Fibroblast of upper back skin (primary cell): ENCODE measurements at places on chromosomes 12 and 14.
A peak's percentile ranks its signal among the peaks of the same experiment; 100 is the strongest.

GRCh38 chr12:96015672-96016071, 19.5 kb upstream of the HAL start:
- peak; percentile 20 for DNase-seq

DNA sequence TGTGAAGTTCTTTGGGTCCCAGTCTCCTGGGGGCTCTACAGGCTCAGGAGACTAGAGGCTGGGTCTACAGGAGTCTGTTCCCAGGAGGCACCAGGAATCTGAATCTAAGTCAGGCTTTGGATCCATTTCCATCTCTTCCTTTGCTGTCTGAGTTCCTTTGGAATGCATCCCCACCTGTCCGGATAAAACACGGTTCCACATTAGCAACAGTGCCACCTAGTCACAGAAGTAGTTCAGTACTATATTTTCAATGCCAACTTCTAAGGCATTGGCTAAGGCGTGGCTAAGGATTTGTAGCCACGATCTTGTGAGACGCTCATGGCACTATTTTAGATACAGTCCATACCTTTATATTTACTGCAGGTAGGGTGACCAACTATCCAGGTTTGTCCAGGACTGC, 15.1 kb downstream of the ZC2HC1C start:
- no peak for DNase-seq

- no peak for DNase-seq
Observed at GRCh38 chr12:2356601-2357125, 303.9 kb downstream of the CACNA1C start.

GRCh38 chr12:53675701-53676607, at the start of gene ATP5MC2:
TSS of gene ATP5MC2 (minus strand) at chr12:53676083. CDS start at chr12:53672614, 3,469 bp downstream.
- peak; percentile 99 for DNase-seq

- DNase-seq, result no peak
Observed at GRCh38 chr12:124348659-124349380, 53.9 kb downstream of the RFLNA start.

DNA sequence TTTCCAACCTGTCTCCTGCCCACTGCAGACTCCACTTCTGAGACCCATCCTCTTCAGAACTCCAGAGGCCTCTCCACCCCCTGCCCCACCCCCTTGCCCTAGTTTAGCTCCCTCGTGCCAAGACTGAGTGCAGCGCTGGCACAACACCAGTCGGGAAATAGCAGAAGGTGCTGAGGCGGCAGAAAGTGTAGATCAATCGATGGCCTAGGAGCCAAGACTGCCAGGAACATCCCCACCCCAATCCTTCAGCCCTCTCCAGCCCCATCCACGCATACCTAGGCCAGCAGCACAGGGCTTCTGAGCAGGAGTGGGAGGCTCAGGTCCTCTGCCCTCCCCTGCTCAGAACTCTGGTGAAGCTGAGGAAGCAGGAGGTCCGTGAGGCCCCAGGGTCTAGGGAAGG, 1.1 kb downstream of the CPNE6 start:
- no peak for DNase-seq

- DNase-seq, result no peak
Observed at GRCh38 chr12:57278465-57279381, 27.7 kb upstream of the STAC3 start.

GRCh38 chr12:58064666-58065065, 123.3 kb downstream of the ATP23 start:
- DNase-seq, result no peak

GRCh38 chr12:131366261-131366871, 344.5 kb upstream of the SFSWAP start:
- DNase-seq, result no peak

DNA sequence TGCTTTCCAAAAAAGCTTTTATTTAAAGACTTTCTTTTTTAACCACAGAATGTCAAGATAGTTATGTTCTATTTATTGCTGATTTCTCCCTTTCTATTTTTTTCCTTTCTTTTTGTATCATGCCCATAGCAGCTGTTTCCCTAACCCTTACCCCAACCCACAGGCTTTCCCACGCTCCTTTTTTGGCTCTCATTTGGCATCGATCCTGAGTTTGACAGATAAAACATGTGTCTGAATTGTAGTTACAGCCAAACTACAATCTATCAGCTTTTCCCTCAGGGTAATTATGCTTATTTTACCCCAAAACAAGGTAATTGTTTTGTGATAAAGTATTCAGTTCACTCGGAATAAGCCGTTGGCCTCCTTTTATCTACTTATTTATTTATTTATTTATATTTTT, 46.7 kb downstream of the PDE3A start:
- DNase-seq, result peak; percentile 26

- no peak for DNase-seq
Observed at GRCh38 chr14:31457665-31458659, 656 bp upstream of the DTD2 start.

GRCh38 chr14:92404421-92404820, 81.5 kb downstream of the SLC24A4 start:
- no peak for DNase-seq

- DNase-seq, result peak; percentile 20
Observed at GRCh38 chr14:45156067-45156466, 20.3 kb downstream of the FANCM start.

- peak; percentile 23 for DNase-seq
Observed at GRCh38 chr12:26251600-26251999, 56.2 kb downstream of the SSPN start.

DNA sequence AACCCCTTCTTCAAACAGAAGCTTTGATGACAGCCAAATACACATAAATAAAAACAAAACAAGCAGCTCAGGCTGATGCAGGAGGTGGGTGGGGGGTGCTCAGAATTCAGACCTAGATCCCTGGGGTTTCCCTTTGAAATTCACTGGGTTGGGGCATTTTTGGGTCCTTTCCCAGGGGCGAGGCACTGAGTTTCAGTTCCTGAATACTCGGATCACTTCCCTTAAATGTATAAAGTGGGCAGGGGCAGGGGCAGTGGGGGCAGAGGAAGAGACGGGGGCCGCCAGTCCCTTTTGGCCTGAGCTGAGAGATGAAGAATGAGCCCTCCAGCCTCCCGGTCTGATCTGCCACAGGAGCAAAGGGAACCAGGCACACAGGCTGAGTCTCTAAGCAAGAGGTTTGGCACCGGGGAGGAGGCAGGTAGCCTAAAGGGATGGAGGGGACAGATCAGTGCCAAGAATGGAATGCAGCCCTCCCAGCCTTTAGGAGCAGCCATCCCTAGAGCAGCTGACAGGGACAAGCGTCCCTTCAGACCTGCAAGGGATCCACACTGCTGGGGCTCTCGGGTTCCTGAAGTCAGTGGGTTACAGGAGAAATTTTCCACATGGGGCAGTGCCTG, 20.3 kb downstream of the KDM2B start:
- DNase-seq, result no peak

GRCh38 chr14:39229601-39230110, 4.1 kb upstream of the MIA2 start:
- no peak for DNase-seq

GRCh38 chr12:65355461-65355860, 77.0 kb downstream of the MSRB3 start:
- peak; percentile 85 for DNase-seq

DNA sequence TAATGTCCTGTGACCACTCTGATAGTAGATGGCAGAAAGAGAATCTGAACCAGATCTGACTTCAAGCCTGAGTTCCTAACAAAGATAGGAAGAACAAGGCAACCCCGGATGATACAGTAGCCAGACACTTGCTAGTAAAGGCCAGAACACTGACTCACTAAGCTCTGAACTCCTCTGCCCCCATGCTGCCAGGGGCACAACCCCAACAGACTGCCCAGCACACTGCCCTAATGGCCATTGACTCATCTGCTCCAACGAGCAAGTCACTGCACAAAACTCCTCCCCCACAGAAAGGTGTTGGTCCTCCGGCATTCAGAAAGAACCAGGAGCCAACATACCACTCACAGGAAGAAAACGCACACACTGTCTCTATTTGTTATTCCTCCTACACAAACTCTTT, 179.6 kb upstream of the NUDT4 start:
- peak; percentile 22 for DNase-seq

GRCh38 chr14:69543341-69544115, 31.1 kb downstream of the CCDC177 start:
- peak; percentile 93 for DNase-seq

DNA sequence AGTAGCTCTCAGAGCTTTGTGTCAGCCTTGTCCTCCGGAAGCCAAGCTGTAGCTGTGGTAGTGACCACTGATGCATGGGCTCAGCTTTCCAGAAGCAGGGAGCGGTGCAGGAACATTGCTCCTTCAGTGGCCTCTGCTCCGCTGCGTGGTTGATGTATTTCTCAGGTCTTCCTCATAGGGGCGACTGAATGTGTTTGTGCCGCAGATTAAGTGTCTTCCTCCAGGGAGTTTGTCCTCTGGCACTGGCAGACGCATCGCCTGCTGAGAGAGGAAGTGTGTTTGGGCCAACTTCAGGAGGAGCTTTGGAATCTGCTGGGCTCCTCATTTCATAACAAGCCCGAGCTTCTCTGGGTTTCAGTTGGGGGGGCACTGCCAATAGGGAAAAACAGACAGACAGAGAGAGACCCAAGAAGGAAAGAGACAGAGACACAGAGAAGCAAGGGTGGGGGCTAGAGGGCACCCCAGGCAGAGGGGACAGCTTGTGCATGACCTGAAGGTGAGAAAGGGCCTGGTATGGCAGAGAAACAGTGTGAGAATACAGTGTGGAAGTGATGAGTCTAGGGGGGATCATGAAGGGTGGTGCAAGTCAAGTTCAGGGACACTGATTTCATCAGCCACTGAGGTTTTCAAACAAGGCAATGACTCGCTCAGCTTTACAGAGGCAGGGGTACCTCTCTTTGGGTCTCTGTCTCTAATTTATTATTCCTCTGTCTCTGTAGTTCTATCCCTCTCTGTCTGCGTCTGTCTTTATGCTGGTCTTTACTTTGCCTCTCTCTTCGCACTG, 69.4 kb upstream of the PRIMA1 start:
- no peak for DNase-seq

- DNase-seq, result no peak
Observed at GRCh38 chr14:94614802-94615201, 2.6 kb downstream of the SERPINA3 start.

- DNase-seq, result peak; percentile 91
Observed at GRCh38 chr12:5441497-5442236, 9.8 kb downstream of the NTF3 start.

DNA sequence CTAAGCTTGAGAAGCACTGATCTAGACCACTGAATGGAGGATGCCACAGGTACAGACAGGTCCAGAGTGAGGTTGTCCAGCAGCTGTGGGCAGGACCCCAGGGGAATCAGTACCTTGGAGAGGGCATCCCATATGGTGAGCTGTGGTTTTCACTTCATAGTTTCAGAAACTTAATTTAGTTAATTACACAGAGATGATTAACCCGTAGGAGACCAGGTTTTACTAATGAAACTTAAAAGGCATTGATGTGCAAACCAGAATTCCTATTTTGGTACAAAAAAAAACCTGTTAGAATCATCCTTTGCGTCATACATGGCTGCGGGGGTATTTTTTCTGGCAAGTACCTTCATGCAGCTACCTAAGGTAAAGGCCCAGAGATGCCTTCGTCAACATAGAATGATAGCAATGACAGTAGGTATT, 159.3 kb downstream of the DACT1 start:
- DNase-seq, result no peak

- no peak for DNase-seq
Observed at GRCh38 chr12:62078020-62078419, 182.2 kb upstream of the USP15 start.

DNA sequence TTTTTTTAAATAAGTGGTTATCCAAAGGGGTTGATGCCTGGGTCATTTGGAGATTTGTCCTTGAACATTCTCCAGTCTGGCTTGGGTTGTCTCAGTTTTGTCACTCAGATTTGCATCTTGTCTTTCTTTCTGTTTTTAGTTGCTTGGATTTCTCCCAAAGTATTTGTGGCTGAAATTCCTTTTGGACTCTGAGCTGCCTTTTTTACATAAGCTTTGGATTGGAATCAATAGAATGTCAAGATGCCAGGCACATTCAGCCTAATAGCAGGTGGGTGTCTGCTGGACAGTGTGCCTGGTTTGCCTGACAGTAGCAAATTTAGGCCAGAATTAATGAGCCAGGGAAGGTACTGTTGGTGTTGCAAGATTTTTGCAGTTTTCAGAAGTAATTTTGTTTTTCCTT, 50.0 kb downstream of the FLRT2 start:
- peak; percentile 59 for DNase-seq

GRCh38 chr14:32576088-32576795, 247.1 kb downstream of the AKAP6 start:
- peak; percentile 63 for DNase-seq

DNA sequence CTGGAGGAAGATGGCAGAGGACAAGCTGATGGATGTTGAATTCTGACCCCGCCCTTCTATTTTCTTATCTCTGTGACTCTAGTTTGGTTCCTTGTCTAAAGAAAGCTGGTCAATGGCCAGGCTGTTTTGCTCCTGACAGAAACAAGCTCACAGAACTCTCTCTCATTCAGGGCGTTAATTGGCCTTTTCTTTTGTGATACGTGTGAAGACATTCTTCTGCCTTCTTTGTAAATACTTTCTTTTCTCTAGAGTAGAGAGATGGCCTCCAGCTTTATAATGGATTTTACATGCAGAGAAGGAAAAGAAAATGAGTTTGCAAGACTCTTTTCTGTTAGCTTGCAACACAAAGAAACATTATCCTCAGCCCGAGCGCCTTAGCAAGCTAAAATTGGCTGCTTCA, 492.2 kb upstream of the CCDC196 start:
- no peak for DNase-seq

DNA sequence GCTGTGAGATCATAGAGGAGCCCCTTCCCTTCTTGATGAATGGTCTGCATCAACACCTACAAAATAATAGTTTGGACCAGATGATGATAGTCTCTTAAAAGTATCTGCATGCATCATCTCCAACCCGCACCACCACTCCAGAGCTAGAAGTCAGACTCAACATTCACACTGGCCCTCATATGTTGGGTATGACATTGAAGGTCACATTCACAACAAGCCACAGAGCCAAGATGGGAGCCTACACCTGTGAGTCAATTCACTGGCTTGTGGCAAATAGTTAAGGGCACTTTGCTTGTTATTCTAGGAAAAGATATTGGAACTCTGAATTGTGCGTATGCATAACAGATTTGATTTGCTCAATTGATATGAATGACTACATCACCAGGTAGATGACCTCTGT, 1197.9 kb downstream of the VRK1 start:
- no peak for DNase-seq

- no peak for DNase-seq
Observed at GRCh38 chr12:5827591-5827990, 117.5 kb downstream of the ANO2 start.

DNA sequence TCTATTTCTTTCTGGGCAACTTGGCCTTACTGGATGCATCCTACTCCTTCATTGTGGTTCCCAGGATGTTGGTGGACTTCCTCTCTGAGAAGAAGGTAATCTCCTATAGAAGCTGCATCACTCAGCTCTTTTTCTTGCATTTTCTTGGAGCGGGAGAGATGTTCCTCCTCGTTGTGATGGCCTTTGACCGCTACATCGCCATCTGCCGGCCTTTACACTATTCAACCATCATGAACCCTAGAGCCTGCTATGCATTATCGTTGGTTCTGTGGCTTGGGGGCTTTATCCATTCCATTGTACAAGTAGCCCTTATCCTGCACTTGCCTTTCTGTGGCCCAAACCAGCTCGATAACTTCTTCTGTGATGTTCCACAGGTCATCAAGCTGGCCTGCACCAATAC, 5.3 kb downstream of the OR4N5 start:
- DNase-seq, result no peak
